Colonic mucosa (tissue), 4 donors: ENCODE measurements at places on chromosomes 11 and 22.
A peak's percentile ranks its signal among the peaks of the same experiment; 100 is the strongest.

- no peak for DNase-seq
These were observed 93.2 kb downstream of the NAV2 start for GRCh38 chr11:19805827-19806226.

DNA sequence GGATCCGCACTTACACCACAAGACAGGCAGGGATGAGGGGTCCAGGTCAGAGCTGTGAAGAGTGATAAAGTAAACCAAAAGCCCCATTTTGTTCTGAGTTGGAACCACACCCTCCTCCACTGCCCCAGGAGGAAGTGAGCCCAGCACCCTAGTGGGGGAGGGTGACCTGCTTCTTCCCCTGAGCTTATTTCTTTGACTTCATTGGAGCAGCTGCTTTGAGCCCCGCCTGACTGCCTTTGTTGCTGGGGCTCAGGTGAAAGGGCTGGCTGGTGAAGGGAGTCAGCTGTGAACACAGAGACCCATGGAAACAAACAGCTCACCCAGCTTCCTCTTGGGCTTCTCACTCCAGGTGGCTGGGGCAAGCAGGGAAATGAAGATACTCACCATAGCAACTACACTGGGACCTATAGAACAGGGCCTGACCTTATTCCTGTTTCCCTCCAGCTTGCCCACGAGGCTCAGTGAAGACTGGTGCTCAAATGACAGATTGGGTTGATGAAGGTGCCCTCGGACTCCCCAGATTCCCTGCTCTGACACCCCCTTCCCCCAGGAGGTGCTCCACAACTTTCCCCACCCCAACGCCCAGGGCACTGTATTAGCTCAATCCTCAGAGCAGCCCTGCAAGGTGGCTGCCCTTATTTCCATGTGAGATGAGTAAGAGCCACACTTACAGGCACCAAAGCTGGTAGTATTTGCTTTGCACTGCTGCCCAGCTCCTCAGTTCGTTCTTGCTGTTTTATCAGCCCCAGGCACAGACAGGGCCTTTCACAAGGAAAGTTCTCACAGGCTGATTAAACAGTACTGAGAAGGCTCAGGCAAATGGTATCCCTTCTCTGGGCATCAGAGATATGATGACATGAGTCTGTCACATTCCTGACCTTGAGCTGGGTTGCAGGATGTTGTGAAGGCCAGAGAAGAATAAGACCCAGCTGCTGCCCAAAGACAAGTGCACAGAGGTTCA is 2.4 kb downstream of the UCP2 start:
- peak; percentile 83 for DNase-seq

GRCh38 chr11:15930442-15931025 is 425.8 kb downstream of the SOX6 start:
- no peak for DNase-seq

DNA sequence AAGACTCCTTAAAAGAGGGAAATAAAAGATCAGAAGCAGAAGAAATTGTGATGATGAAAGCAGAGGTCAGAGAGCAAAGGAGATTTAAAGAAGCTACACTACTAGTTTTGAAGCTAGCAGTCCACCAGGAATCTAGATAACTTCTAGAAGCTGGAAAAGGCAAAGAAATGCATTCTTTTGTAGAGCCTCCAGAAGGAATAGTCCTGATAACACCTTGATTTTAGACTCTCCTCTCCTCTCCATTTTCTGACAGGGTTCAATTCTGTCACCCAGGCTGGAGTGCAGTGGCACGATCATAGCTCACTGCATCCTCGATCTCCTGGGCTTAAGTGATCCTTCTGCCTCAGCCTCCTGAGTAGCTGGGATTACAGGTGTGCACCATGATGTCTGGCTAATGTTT is 1187.3 kb upstream of the CNTN5 start:
- DNase-seq, result no peak

DNA sequence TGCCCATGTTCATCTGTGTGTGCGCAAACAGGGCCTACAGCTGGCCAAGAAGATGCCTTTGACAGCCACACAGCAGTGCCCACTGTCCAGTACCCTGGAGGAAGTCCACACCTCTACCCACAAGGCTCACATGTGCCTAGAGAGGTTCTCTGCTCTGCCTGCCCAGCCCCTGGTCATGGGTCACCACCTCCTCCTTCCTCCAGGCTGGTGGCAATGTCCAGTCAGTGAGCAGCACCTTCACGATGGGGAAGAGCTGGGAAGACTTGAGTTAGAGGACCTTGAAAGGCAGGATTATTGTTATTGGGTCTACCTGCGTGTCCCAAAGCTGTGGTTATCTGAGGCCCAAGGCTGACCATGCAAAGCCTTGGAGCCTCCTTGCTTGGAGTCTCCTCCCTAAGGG is 28.4 kb upstream of the TTC12 start:
- no peak for DNase-seq

GRCh38 chr11:43459246-43459645 is 100.5 kb downstream of the TTC17 start:
- no peak for DNase-seq

DNA sequence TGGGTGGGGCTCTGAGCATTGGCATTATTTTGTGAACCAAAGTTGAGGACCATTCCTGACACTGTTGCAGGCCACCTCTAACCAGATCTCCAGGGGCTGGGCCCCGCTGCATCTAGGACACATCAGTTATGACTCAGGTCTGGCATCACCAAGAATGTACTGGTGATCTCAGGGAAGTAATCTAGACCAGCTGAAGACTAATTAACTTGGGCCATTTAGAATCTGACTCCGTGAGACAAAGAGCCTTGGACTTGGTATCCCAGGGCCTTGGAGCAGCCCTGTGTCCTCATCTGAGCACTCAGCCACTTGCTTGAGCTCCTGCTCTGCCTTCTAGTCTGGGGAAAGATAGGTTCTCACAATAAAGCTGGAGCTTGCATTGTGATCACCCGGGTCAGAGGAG is 200.6 kb downstream of the KIRREL3 start:
- no peak for DNase-seq

GRCh38 chr11:61972112-61972671 is 4.8 kb upstream of the FTH1 start:
- DNase-seq, result no peak

DNA sequence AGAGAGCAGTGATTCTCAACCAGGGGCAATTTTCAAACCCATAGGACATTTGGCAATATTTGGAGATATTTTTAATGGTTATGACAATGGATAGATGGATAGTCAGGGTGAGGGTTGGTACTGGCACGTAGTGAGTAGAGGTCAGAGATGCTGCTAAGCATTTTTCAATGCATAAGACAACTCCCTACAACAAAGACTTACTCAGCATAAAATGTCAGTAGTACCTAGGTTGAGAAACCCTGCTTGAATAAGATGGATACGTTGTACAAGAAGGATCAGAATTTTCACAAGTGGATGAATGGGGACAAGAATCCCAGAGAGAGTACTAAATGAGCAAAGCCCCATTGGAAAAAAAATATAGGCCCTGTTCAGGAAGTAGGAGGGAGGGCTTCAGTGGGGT is 11.9 kb upstream of the LIN7C start:
- no peak for DNase-seq

DNA sequence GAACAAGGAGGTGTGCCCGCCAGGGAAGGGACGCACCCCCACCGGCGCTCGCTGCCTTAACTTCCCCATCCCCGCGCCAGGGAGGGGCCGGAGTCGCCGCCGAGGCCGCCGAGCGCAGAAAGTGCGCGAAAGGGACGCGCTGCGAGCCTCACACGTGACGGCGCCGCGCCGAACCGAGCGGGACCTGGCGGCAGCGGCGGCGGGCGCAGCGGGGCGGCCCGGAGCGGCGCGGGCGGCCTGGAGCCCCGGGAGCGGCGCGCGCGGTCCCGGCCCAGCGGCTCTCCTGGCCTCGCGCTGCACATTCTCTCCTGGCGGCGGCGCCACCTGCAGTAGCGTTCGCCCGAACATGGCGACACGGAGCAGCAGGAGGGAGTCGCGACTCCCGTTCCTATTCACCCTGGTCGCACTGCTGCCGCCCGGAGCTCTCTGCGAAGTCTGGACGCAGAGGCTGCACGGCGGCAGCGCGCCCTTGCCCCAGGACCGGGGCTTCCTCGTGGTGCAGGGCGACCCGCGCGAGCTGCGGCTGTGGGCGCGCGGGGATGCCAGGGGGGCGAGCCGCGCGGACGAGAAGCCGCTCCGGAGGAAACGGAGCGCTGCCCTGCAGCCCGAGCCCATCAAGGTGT is at the start of gene SORL1:
Gene SORL1, plus strand, starts transcription at position 329 of the 623 bp plus-strand sequence. Its CDS starts 18 bp downstream, at position 347.
- peak; percentile 85 for DNase-seq

DNA sequence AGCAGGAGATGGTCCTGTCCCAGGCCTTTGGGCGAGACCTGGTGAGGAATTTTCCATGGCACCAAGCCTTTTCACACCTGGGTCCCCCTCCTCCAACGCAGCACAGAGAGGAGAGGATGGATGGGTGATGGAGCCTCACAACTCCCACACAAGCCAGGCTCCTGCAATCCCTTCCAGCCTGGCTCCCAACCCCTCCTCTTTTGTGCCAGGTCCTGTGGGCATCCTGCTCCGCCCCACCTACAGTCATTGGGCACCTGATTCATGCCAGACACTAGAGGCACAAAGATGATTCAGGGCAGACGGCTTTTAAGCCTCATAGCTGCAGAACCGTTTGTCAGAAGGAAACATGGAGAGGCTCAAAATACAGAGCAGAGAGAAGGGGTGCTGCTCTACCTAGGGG is 16.1 kb upstream of the MYRF start:
- no peak for DNase-seq

DNA sequence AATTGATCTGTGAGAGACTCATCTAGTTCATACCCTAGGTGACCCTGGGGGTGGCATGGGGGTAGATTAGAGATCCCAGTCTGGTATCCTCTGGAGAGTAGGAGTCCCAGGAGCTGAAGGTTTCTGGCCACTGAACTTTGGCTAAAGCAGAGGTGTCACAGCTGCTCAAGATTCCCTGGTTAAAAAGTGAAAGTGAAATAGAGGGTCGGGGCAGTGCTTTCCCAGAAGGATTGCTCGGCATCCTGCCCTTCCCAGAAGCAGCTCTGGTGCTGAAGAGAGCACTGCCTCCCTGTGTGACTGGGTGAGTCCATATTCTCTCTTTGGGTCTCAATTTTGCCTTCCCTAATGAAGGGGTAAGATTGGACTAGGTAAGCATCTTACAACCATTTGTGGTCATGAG is 653 bp downstream of the IL18BP start:
- DNase-seq, result no peak

GRCh38 chr11:120899720-120900119 is 124.2 kb upstream of the TBCEL start:
- no peak for DNase-seq

- no peak for DNase-seq
These were observed 25.9 kb downstream of the IGLL1 start for GRCh38 chr22:23553924-23554870.

GRCh38 chr11:129457321-129457720 is 81.7 kb downstream of the BARX2 start:
- DNase-seq, result peak; percentile 73

DNA sequence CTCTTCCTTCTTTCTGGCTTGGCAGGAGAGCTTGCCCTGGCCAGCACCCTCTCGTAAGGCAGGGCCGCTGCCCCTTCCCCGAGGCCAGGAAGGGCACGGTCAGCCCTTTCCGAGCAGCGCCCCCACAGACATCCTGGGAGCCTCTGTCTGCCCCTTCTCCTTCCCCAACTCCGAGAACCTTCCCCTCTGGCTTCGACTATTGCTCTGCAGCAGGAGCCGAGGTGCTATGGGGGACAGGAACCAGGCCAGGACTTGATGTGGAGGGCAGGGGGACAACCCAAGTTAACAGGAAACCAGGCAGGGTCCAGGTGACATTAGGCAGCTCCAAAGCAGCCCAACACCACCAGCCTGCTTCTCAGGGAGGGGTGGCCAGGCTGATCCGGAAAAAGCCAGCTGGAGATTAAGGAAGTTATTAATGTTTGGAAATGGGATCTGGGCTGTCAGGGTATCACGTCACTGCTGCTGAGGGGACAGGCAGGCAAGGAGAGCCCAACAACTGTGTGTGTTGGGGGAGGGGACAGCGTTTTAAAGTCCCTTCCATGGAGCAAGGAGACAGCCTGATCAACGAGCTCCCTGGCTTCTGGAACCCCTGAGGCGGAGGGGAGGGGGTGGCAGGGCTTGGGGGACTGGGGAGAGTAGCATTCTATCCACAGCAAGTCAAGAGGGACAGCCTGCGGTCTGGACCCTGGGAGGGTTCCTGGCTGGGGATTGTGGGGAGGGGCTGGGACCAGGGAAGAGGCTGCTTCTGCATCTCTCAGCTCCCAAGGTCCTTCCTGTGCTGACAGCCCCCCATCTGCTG is 27.3 kb downstream of the SYT7 start:
- DNase-seq, result no peak

DNA sequence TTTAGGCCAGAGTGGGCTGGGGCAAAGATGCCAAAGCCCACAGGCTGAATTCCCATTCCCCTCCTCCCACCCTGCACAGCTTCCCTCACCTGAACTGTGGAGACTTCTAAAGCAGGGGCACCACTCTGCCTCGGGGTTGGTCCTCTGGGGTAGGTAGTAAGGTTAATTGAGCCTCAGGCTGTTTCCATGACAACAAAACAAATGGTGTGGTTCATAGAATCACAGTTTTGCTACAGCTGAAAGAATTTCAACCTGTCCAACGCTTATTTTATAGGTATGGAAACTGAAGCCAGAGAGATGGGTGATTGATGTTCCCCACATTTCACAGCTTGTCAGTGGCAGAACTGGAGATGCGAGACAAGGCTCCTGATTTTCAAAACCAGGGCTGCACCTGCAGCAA is 109.5 kb downstream of the SNX19 start:
- no peak for DNase-seq

DNA sequence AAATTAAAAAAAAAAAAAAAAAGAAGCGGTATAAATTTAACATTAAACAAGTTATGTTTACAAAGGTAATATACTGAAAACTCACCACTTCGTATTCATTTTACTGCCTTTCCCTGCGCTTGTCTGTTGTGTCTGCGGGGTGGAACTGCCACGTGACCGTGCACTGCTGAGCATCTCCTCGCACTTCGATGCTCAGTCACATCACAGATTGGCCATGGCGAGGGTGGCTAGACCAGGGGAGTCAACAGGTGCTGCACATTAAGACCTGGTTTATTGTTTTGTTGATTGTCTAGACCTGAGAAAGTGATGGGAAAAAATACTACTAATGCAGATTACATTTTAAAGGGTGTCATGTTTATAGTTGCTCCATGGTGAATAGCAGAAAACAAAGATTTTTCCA is 22.8 kb upstream of the TUB start:
- no peak for DNase-seq

DNA sequence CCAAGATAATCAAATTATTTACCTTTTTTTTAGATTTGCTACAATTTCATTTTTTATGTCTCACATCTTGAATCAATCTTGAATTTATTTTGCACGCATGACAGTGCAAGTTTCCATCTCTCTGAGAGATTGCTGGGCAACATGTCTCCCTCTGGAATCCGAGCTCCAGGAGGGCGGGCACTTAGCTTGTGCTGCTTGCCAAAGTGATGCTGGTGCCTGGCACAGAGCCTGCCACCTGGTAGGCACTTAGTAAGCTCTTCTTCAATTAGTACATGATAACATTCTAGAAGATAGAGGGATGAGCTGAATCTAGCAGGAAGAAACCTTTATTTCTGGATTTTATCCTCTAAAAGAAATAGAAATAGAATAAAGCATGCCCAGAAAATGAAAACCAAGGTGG is 27.5 kb upstream of the OR9I1 start:
- no peak for DNase-seq

DNA sequence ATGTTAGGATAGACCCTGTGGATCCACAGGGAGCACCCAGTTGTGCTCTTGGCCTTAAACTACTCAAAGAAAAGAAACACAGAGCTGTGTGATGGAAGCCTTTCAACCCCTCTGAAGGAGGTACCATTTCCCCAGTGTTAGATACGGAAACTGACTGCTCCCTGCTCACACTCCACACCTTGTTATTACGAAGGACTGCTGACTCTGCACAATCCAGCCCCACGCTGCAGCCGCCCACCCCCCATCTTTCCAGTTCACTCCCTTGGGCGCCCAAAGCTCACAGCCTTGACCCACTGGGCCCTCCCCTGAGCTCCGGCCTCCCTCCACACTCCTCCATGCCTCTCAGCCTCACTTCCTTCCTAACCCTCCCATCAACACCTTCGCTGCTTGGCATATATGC is 75.5 kb downstream of the EFCAB6 start:
- DNase-seq, result no peak
